BJ (cell line): ENCODE measurements at places on chromosomes 7 and 10.

DNA sequence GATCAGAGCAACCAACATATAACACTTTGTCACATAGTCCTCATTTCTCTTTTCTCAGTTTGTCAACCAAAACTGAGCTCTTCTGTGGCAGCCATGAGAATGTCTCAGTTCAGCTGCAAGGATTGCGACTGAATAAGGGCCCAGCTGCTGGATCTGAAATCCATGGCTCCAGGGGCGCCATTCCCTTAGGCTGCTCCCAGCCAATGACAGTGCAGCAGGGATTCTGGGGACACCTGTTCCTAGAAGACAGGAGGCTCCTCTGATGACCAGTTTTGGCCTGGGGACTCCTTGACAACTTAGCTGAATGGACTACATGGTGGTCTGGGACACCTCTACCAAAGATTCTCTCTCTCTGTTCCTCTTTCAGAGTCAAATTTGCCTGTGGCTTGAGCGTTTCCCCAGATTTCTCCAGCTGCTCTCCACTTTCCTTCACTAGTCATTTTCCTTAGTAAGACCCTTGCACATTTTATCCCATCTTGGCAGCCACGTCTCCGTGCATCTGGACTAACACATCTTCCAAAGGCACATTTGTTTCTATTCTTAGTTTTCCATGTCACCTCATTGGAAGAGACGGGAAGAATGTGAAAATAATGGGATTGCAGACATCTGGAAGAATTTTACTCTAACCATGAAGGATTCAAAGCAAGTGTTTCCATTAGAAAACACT is 28.1 kb upstream of the KIF5B start:
- peak; percentile 5 for DNase-seq

DNA sequence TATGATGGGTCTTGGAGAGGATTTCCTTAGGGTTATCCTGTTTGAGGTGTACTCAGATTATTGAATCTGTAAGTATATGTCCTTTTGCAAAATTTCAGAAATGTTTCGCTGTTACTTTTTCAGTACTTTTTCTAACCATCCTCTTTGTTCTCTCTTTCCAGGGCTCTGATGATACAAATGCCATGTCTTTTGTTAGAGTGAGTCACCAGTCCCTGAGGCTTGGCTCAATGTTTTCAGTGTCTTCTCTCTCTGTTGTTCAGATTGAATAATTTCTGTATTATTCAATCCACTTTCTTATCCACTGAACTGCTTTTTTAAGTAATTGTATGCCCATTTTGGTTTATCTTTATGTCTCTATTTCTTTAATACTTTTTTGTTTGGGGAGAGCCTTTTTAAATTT is 449.4 kb downstream of the TNS3 start:
- no peak for DNase-seq

- no peak for DNase-seq
Observed at GRCh38 chr10:29229258-29229705, 59.6 kb upstream of the LYZL1 start.

GRCh38 chr10:78207216-78207615 is 173.6 kb downstream of the RPS24 start:
- DNase-seq = no peak

GRCh38 chr10:43354330-43354635 is 17.2 kb upstream of the FXYD4 start:
- DNase-seq = no peak

DNA sequence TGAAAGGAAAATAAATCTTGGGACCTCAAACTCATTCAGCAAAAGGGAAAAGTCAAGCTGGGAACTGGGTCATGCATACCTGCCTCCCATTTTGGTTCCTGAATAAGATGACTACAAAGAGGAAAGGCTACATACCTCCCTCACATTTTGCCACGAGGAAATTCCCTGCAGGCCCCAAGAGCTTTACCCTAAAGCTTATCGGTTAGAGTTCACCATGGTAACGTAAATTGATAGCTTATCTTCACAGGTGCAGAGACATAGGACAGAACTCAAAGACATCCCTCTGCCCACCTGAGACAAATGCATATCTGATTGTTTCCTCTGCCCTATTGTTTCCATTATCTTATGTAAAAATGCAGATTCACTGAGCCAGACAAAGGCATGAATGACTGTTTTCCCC is 31.5 kb upstream of the GRB10 start:
- DNase-seq = no peak

GRCh38 chr10:15229268-15229667 is 60.8 kb upstream of the NMT2 start:
- no peak for DNase-seq

- no peak for DNase-seq
Observed at GRCh38 chr7:155220903-155221302, 76.8 kb upstream of the INSIG1 start.

DNA sequence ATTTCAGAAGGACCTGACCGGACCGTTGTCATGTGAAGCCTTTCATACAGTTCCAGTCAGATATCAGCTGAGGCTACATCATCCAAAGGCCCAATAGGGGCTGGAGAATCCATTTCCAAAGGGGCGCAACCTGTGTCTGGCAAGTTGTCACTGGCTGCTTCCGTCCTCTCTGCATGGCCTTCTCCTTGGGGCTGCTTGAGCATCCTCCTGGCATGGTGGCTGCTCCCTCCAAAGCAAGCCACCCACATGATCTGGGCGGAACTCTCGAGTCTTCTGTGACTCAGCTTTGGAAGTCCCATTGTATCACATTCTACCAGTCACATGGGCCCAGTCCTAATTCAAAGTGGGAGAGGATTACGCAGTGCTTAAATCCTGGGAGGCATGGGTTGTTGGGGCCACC is 207.0 kb upstream of the SHH start:
- no peak for DNase-seq

DNA sequence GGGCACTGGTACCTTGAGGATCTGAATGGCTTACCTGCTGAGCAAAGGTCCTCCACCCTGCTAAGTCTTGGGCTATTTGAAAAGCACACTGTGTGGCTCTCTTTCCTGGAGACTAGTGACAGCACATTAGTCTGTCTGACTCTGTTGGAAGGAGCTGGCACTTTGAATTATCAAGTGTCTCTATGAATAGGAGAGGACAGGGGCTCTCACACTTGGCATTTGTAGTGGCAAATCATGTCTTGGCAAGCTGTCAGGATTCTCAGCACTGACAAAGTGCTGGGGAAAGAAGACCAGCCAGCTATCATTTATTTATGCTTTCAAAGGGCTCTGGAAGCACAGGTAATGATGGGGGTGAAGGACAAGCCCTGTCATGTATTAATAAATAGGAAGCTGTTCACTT is 62.8 kb downstream of the MTPN start:
- no peak for DNase-seq

DNA sequence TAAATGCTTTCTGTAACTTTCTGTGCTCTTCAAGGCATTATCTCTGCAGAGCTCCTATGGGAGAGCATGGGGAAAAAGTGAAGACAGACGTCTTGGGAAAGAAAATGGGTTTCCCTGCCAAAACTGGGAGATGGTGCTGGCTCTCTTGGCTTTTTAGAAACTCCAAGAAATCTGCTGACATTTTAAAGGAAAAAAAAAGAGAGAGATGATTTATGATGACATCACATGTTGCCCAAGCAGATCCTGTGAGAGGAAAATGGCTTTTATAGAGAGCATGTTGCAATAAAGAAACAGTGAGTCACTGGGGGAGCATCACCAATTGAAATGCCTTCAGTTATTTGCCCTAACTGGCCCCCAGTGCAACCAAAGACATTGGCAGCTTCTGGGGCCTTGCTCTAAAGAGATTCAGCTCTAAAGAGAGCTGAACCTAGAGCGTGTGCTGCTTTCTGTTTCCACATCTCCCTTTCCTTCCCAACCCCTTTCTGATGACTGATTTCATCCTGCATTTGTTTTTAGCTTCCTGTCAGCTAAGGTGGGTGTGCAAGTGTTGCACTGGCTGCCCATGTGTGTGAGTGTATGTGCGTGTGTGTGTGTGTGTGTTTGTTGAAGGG is 37.7 kb downstream of the LRMDA start:
- DNase-seq = peak; percentile 86

GRCh38 chr10:35040760-35041501 is 49.2 kb downstream of the CUL2 start:
- peak; percentile 13 for DNase-seq

- no peak for DNase-seq
Observed at GRCh38 chr7:69147631-69148030, 450.6 kb upstream of the AUTS2 start.

DNA sequence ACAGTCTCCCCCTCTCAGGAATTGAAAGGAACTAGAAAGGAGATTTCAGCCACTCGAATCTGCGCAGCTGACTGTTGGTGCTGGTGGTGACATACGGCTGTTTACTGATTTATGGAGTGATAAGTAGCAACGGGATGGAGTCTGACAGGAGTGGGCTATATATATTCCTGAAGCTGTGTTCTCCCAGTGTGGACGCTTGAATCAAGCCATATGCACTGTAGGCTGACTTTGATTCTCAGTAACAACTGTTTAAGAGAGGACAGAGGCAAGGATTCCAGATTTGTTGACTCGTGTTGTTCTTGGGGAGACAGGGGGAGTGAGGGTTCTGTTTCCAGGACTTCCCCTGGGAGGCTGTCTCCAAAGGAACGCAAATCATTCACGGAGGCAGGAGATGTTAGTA is 260.1 kb upstream of the AUTS2 start:
- no peak for DNase-seq

- no peak for DNase-seq
Observed at GRCh38 chr7:27782849-27783248, 42.9 kb downstream of the TAX1BP1 start.

- DNase-seq = no peak
Observed at GRCh38 chr7:131655447-131655846, 99.0 kb upstream of the PODXL start.

- no peak for DNase-seq
Observed at GRCh38 chr10:131653554-131654470, 247.0 kb upstream of the PPP2R2D start.

DNA sequence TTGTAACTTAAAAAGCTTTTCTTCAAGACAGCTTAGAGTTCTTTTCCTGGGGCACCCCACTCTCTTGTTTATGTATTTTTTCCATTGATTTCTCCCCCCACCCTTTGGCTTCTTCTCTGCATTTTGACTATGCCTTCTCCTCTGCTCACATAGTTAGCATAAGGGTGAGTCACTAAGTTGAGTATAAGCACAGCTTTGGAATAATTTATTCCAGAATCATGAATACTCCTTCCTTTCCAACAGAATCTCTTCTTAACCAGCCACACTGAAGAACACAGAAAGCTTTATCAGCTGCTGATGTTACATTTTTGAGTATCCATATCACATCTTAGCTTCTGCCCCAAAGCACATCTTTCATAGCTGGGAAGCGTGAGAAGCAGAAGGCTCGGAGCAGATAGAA is 449.5 kb upstream of the MKI67 start:
- no peak for DNase-seq

DNA sequence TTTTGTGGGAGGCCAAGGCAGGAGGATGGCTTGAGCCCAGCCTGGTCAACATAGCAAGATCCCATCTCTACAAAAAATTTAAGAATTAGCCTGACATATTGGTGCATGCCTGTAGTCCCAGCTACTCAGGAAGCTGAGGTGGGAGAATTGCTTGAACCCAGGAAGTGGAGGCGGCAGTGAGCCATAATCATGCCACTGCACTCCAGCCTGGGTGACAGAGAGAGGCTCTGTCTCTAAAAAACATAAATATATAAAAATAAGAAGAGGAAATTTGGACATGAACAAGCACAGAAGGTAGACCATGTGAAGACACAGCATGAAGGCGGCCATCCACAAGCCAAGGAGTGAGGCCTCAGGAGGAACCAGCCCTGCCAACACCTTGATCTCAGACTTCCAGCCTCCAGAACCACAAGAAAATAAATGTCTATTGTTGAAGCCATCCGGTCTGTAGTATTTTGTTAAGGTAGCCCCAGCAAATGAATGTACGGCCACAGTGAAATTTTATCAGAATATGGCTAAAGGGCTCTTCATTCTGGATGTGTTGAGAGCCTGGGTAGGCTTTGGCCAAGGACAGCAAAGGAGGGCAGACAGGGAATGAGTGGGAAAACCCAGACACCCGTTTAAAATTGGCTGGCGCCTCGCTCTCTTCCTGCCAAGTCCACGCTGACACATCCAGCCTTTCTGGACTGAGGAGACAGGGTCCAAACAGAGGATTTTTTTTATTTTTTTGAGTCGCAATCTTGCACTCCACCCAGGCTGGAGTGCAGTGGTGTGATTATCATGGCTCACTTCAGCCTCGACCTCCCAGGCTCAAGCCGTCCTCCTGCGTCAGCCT is 12.9 kb upstream of the GRID2IP start:
- no peak for DNase-seq

- no peak for DNase-seq
Observed at GRCh38 chr7:85381212-85381611, 194.4 kb upstream of the SEMA3D start.

DNA sequence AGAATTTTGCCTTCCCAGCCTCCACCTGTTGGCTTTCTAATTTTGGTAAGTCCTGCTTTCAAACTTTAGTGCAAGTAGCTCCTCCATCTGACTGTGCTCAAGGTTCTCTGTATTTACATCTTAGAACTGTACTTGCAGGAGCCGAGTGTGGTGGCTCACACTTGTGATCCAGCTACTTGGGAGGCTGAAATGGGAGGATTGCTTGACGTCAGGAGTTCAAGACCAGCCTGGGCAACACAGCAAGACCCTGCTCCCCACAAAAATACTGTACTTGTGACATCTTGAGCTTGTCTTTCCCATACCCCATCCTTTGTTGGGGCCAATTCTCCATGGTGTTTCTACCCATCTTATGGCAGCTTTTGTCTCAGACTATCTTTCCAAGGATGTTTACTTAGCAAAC is 4.7 kb upstream of the VDAC2 start:
- no peak for DNase-seq

- peak; percentile 59 for DNase-seq
Observed at GRCh38 chr7:128221929-128222403, 19.1 kb upstream of the LEP start.

DNA sequence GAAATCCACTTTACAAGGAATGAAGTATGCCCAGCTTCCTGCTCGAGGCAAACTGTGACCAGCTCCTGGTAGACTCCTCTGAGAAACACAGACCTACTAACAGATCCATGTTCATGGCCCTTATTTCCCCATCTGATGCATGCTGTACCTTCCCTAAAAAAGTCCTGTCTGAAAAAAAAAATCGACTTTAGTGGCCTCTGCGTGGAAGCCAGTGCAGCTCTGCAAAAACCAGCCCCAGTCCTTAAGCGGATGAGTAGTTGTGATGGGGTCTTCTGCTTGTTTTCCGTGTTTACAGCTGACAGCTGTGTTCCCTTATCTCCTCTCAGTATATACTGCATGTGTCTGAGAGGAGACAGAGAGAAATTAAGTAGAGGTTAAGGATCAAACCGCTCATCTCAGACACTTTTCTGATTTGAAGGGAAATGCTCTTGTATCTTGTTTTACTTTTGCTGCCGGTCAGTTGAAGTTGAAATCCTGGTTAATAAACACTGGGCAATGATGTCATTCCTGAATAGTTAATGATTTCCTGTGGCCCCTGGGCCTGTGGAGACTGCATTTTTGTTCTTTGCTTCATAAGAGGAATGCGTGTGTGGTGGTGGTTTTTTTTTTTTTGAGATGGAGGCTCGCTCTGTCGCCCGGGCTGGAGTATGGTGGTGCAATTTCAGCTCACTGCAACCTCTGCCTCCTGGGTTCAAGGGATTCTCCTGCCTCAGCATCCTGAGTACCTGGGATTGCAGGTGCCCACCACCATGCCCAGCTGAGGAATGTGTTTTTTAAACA is 67.6 kb downstream of the DOCK1 start:
- DNase-seq = peak; percentile 92
